GM23248 (cell line): ENCODE measurements at places on chromosomes 12 and 14. TPM values are rescaled to one million over a fixed set of nuclear protein-coding genes. Genes with fewer than 3 reads are reported as not detected.

The CTSG gene
- total RNA-seq = not detected in 2 replicates

The DHRS4L2 gene
- 5.1 and 10.1 TPM in 2 replicates for total RNA-seq

The IFNG-AS1 gene
- total RNA-seq = not detected in 2 replicates

The KRT4 gene
- 0.22 TPM in 1 of 2 replicates, not detected in the other for total RNA-seq

The FAM90A1 gene
- total RNA-seq = not detected in 2 replicates

The FBXO33 gene
- 21.4 and 22.1 TPM in 2 replicates for total RNA-seq

DNA sequence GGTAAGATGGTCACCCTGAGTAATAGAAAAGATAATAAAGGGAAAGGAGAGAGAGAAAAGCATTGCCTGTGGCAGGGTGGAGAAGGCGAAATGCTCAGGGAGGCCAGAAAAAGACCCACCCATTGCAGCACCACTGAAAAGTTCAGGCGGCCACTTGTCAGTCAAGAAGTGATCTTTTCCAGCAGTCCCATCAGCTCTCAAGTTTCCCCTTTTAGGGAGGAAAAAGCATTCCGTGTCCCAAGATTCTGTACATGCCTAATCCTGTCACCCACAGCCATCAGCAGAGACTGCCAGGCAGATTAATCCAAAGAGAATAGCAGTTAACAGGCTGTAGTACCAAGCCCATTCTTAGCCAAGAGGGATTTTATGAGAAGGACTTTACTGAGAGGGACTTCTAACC, 11.9 kb downstream of the SLC38A1 start:
- DNase-seq = no peak

DNA sequence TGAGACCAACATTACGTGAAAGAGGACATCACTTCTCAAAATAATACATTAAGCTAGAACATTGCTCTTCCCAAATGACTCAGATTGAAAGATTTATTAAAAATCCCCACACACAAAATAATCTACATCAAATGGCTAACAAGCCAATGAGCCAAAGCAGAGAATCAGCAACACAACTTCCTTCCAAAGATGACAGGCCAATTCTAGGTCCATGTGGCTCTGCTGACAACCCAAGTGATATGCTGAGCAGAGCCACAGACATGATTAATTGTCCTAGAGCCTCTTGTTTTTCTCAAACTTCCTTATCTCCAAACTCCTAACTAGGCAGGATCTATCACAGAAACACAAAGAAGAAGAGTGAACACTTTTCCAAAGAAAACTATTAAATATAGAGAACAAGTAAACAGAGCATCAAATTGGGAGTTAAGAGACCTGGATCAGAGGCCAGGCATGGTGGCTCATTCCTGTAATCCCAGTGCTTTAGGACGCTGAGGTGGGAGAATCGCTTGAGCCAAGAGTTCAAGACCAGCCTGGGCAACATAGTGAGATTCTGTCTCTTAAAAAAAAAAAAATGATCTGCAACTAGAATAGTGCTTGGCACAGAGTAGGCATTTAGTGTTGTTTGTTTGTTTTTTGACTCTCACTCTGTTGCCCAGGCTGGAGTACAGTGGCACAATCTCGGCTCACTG, 38.5 kb downstream of the SENP1 start:
- no peak for DNase-seq

- DNase-seq = no peak
These were observed 504.9 kb downstream of the VRK1 start for GRCh38 chr14:97301931-97302559.

DNA sequence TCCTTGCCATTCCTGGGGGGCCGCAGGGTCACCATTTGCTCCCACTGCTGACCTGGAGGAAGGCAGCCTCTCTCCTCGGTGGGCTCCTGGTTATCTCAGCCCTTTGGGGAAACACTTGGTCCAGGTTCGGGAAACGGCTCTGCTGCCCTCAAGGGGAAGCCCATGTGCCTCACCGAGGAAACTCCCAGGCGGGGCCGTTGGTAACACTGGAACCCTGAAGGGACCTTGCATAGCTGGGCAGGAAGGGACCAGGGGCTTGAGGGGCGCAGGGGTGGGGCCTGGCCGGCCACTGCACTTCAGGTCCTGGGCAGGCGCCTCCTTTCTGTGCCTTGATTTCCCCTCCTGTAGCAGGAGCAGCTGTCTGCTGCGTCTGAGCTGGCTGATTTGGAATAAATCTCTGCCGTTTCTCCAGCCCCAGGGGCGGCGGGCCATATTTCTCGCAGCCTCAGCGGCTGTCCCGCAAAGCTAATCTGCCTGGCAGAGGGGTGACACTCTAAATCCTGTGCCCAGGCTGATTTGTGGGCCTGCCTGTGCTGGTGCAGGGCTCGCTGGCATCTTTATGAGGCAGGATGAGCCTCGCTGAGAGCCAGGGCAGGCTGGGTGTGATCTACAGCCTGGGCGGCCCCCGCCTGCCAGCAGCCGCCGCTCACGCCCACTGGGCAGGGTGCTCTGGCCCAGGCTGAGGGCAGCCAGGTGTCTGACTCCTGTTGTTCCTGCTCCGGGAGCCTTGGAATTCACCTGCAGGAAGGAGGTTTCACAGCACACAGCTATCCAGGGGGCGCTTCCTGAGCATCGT, 49.7 kb downstream of the KIF26A start:
- DNase-seq = no peak

GRCh38 chr14:53515276-53515675, 362.2 kb upstream of the DDHD1 start:
- no peak for DNase-seq

GRCh38 chr14:81263777-81264410, 43.1 kb upstream of the GTF2A1 start:
- DNase-seq = no peak

- no peak for DNase-seq
These were observed 3.9 kb upstream of the GSC start for GRCh38 chr14:94773655-94774343.
